ENCODE measurements at places on chromosomes 11 and 22.

GRCh38 chr11:1508491-1508891 is 21.9 kb upstream of the MOB2 start:
- no peak for DNase-seq

DNA sequence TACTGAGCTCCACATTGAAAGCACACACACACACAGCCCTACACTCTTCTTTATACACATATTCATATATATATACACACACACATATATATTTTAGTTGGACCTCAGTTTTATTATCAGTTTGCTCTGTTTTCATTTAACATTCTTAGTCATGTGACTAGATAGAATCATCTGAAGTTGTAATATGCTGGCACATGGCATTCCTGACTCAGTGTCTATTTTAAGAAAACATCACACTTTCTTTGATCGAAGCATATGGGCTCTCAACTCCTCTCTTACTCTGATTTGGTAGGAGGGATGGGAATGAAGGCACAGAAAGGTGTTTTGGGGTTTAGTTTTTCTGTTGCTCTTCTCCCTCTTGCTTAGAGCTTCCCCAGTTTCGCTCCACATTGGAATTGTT is 24.8 kb downstream of the AMOTL1 start:
- DNase-seq: no peak

GRCh38 chr22:49137206-49137840 is 690.4 kb downstream of the BRD1 start:
- DNase-seq: no peak

DNA sequence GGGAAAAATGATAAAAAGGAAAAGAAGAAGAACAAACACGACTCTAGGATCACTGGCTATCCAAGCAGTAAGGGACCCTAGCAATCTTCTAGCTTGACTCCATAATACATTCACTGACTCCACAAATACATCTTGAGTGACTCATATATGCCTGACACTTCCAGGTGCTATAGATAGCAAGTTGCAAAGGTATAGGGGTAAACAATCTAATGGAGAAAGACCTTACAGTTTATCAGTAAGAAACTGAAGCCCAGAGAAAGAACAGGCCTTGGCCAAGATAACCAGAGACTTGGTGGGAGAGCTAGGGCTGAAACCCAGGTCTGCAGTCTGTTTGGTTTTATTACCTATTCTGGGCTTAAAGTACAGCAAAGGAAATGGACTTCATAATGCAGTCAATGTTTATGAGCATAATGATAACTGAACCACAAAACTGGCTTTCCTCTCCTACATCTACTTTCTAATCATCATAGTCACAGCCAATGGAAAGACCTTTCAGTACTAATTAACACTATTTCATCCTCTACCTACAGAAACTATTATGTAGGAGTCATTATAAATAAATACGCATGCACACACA is 19.7 kb upstream of the SLC5A1 start:
- DNase-seq: no peak

DNA sequence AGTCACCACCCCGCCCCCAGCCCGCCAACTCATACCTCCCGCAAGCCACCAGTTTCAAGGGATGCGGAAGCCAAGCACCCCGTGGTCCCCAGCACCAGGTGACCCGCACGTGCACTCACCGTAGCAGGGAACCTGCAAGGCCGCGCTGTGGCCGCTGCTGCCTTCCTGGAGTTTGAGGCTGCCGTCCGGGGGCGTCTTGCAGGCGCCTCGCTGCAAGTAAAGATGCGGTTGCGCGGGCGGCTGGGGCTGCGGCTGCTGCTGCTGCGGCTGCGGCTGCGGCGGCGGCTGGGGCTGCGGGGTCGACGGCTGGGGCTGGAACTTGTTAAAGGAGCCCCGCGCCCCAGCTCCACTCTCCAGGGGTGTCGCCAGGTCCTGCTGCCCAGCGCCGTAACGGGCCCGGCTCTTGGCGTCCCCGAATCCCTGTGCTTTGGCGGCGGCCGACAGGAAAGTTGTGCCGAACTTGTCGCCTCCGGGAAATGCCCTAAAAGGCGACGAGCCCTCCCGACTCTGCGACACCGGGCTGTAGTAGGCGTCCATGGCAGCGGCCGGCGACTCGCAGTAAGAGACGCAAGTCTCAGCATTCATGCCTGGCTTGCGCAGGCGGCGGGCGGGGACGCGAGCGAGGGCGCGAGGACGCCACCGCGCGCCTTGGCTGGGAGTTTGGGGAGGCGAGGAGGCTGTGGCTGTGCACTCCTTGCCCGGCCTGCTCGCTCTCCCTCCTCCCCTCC is at the start of gene ALX4:
Gene ALX4 (minus strand): TSS at position 662 of the 728 bp plus-strand sequence. CDS start 77 bp downstream, at position 585.
- no peak for DNase-seq

GRCh38 chr22:36617694-36618522 is 85.6 kb downstream of the CACNG2 start:
- DNase-seq: no peak

DNA sequence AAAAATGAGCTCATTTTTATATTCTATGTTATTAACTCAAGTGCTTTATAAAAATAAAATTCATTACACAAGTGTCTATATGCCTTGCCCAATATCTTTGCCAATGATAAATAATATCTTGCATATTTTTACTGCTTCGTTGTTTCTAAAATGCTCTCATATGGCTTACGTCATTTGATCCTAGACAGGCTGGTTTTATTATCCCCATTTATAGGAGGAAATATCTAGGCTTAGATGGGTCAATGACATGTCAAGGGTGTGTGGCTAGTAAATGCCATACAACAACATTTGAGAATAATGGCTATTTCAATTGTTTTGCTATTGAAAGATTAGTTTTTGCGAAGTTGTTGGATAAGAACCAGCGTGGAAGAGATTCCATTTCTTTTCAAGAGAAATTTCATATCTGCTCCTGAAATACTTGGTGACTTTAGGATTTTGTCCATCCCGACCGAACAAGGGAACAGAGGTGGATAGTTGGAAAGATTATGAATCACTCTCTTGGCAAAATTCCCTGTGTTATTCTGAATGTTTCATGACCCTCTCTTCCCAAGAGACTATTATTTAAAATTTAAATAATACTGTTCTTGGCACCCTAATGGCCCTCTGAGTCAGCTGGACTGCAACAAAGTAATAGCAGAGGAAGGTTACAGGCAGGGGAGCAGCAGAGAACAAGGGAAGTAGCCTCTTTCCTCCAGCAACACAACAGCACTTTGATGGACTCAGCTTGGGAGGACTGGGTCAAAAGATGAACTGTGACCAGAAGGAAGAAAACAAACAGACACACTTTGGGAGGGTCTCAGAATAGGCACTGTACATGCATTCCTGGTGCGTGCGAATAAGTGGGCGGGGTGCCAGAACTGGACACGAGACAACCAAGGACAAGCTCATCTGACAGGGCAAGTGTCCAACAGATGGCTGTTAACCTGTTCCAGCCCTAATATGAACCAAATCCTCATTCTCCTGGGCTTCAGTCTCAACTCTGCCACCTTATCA is 94.5 kb downstream of the ME3 start:
- DNase-seq: peak; percentile 92

- DNase-seq: no peak
These were observed 22.4 kb upstream of the MYH9 start for GRCh38 chr22:36409911-36410756.

DNA sequence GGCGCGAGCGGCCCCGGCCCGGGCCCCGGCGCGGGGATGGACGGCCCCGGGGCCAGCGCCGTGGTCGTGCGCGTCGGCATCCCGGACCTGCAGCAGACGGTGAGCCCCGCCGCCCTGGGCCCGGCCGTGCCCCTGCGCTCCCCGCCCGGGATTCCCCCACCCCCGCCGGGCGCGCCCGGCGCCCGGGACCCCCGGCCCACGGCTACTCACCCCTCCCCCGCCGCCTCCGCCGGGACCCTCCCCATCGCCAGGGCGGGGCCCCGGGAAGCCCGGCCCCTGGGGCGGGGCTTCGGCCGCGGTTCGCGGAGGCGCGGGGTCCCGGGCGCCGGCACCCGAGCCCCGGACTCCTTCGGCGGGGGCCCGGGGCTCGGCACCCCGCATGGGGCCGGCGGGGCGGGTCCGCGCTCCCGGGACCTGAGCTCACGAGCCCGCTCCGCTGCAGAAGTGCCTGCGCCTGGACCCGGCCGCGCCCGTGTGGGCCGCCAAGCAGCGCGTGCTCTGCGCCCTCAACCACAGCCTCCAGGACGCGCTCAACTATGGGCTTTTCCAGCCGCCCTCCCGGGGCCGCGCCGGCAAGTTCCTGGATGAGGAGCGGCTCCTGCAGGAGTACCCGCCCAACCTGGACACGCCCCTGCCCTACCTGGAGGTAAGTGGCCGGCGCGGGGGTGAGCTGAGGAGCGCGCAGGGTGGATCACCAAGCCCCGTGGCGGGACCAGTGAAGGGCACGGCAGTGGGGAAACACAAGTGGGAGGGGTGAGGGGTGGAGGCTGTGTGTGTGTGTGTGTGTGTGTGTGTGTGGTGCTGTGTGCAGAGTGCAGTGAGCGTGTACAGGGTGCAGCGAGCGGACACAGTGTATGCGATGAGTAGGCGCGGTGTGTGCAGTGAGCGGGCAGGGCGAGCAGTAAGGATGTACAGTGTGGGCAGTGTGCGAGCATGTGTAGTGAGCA is 2.3 kb downstream of the SHANK3 start:
- no peak for DNase-seq

GRCh38 chr11:44167046-44167445 is 71.6 kb downstream of the EXT2 start:
- no peak for DNase-seq

DNA sequence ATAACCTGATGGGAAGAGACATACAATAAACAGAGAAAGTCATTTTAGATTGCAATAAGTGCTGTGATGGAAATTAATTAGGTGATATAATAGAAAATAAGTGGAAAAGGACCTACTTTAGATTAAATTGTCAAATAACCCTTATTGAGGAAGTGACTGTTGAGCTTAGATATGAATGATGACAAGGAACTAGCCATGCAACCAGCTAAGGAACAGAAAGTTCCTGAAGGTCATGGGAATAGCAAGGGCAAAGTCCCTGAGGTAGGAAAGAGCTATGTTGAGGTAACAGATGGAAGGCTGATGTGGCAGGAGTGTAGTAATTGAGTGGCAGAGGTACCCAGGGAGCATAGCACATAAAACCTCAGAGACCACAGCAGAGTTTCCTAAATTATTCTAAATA is 135.2 kb downstream of the WNT11 start:
- no peak for DNase-seq

DNA sequence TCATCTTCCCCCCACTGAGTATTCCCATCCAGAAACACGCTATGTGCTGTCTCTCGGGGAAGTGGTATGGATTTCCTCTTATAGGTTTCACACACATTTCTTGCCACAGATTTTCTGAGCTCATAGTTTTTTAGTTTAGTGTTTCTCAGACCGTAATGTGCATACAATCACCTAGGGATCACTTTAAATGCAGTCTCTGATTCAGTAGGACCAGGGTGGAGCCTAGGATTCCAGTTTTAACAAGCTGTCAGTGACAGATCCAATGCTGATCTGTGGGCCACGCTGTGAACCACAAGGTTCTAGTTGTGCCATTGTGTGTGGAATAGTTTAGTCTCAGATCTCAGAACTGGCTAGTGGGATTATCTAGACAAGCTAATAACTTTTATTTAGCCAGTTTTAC is 23.7 kb upstream of the CXCR5 start:
- DNase-seq: no peak

- no peak for DNase-seq
These were observed 124.9 kb downstream of the MRTFA start for GRCh38 chr22:40511604-40512003.

- DNase-seq: no peak
These were observed 446.4 kb upstream of the CADM1 start for GRCh38 chr11:115950660-115951059.

- peak; percentile 100 for DNase-seq
These were observed 24.1 kb upstream of the CDC42EP2 start for GRCh38 chr11:65290448-65291165.

- DNase-seq: no peak
These were observed 40.2 kb upstream of the SLC25A1 start for GRCh38 chr22:19218541-19219233.

- DNase-seq: no peak
These were observed 82.6 kb downstream of the BARX2 start for GRCh38 chr11:129458278-129458677.

GRCh38 chr11:69442807-69443137 is 38.7 kb upstream of the LINC01488 start:
- DNase-seq: peak; percentile 10

GRCh38 chr11:30938810-30939209 is 352.7 kb upstream of the MPPED2 start:
- DNase-seq: no peak

DNA sequence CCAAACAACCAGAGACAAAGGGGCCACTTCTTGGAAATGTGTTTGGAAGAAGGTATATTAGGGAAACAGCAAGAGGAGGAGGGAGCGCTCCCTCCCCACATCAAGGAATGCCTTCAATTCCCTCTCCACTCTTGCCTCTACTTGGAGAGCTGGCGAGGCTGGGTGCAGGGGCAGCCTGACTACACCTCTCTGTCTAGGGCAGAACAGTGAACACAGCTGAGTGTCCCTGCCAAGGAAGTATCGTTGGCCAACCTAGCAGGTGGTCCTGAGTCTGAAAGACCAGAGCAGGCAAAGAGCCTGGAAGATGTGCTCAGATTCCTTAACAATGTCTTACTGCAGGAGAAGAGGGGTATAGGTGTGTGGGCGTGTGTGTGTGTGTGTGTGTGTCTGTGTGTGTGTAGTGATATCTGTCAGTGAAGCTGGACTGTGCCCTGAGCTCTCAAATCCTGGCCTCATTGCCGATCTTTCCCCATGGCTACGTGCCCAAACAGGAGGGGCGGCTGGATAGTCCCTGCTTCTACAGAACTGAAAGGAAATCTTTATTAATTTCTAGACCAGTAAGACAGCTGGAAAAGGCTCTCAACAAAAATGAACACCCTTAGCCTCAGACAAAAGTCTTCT is 46.8 kb downstream of the PAMR1 start:
- DNase-seq: no peak

- no peak for DNase-seq
These were observed 34.1 kb upstream of the PARVB start for GRCh38 chr22:43990044-43990443.

- DNase-seq: no peak
These were observed 46.2 kb upstream of the CSTF3 start for GRCh38 chr11:33207408-33207985.

GRCh38 chr22:19875531-19876313 is 21.0 kb upstream of the GNB1L start:
- DNase-seq: no peak

DNA sequence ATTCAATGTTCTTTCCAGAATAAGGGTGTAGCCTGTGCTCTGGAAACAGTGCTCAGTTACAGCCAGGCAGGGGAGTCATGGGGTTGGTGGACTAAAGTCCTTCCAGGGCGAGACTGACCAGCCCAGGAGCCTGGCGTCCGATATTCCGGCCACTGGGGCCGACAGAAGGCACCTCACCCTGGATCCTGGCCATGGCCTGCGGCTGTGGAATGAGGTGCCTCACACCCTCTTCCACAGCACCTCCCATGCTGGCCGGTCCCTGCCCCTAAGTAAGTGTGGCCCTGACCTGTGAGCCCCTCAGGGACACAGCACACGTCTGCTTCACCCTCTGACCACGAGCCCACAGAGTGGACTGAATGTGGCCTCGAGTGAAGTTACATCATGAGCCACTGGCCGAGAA is 50.5 kb downstream of the WNT7B start:
- no peak for DNase-seq

GRCh38 chr22:49929211-49929979 is 11.0 kb downstream of the CRELD2 start:
- no peak for DNase-seq

All from stromal cell of bone marrow (primary cell).